Coronary artery (tissue), 2 donors: ENCODE measurements at places on chromosomes 6 and 20.

GRCh38 chr20:57856658-57857057 is 146.8 kb upstream of the PMEPA1 start:
- DNase-seq = peak; percentile 35

DNA sequence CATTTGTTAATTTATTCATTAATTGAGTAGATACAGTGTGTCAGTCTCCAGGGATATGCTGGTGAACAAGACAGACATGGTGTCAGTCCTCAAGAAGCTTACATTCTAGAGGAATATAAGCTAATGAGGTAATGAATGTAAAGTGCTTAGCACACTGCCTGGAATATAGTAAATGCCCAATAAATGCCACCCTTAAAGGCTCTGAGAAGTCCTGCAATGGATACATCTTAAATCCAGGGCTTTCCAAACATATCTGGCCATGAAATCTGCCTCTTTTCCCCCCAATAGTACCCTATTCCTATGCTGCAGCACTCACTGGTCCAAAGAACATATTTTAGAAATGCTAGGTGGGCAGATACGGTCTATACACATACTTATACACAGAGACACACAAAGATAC is 49.2 kb upstream of the CTNNBL1 start:
- DNase-seq = no peak

DNA sequence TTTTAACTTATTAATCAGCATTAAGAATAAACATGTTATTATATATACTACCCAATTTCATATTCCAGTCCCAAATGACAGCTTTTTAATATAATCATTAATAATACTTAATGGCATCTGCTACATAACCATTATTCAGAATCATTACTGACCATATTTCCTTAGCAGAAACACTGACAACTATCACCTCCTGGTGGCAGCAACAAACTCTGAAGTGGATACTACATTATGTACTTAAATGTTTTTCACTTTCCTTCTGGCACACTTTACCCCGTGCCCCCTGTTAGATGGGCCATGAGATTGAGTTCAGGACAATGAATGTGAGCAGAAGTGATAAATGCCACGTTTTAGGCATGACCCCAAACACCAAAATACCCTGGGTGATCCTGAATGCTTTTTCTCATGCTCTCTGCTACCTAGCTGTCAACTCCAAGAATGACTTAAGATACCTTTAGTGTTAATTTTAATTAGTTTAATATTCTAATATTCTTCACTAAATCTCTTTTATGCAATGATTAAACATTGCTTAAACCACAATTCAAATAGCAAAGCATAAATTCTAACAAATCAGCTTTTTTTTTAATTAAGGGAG is 77.1 kb downstream of the LMBRD1 start:
- DNase-seq = no peak

DNA sequence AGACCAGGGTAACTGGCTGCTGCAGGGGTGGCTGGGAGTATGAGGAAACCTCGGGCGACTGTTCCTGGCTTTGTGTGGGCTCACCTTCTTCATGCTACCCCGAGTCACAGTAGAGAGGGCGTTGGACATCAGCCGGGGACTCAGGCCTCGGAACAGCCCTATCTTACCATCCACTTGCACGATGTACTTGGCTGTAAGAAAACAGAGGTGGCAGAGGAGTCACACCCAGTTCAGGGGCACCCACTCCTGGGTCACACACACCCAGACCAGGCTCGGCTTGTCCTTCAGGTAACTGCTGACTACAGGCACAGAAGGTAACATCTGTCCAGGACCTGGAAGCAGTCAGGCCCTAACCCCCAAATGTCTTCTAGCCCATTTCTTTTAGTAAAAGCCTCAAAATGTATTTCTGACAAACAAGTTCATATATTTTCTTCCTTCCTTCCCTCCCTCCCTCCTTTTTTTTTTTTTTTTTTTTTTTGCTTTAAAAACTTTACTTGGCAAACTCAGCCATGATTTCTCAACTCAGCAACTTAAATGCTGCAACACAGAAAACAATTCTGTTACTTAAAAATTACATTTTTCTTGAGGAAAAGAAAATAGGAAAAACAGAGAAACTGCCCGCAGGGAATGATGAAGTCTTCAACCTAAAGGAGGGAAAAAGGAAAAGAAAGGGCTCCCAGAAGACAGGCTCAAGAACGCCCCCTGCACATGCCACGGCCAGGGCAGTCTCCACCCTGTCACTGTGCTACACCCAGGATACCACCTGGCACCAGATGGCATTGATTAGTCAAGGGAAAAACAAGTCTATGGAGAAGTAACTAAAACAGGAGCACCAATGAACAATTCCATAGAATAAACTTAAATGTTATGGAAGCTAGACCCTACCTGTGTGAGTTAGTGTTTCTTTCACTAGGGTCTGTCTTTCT is 7.3 kb downstream of the MTCH1 start:
- no peak for DNase-seq

GRCh38 chr20:3164043-3164762 is 4.5 kb upstream of the FASTKD5 start:
- no peak for DNase-seq

GRCh38 chr20:25285856-25286798 is 38.2 kb downstream of the PYGB start:
- no peak for DNase-seq

- no peak for DNase-seq
These were observed 4.5 kb upstream of the TNFAIP3 start for GRCh38 chr6:137862419-137863090.
